GM23338 (cell line): ENCODE measurements at places on chromosomes 13 and 19.
A peak's percentile ranks its signal among the peaks of the same experiment; 100 is the strongest.

DNA sequence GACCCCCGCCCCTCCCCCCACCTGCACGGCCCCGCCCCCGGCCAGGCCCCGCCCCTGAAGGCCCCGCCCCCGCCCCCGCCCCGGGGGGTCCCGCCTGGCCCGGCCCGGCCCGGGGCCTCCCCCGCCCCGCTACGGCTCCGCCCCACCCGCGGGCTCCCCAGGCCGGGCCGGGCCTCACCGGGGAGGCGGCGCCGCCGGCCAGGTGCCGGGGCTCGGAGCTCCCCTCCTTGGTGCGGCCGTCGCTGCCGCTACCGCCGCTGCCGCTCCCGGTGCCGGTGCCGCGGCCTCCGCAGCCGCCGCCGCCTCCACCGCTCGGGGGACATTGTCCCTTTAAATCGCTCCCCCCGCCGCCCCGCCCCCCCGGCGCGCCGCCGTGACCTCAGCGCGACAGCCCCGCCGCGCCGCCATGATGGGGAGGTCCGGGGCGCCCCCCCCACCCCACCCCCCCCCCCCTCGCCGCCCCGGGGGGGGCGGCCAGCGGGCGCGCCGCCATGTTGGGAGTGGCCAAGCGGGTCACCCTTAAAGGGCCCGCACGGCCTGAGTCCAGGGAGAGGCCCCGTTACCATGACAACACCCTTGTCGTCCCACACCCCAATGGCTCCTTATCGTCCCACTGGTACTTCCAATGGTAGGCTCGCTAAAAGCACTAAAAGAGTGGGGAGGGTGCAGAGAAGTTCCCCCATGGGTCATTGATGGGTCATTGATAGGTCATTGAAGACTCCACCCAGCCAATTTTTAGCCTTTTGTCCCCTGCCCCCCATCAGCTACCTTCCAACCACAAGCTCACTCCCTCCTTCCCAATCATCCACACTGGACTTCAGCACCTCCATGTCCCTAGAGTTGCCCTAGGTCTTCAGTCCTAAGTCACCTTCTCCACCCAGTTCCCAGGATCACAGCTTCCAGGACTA lies at the start of gene WIZ:
Gene WIZ (minus strand): TSS at position 337 of the 908 bp plus-strand sequence. CDS start 1,649 bp downstream, outside the sequence.
- H3K36me3 ChIP-seq: no peaks in the 10 kb centered on the region
- DNase-seq: peak; percentile 92
- peak within 1 kb of the TSS; percentile 84 for H3K4me3 ChIP-seq

DNA sequence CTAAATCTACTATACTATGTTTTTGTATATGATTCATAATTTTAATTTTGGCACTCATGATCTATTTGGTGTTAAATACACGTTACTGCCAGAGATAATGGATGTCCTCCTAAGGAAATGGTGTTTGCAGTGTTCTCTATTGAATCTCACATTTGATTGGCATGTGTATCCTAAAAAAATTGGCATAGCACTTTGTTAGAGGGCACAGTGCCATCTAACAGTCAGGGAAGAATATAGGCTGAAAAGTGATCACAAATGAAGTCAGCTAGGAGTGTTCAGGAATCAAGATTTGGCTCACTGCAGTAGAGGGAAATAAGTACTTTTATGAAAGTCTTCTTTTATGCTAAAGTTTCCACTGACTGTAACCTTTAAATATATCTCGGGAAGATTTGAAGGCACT lies 624.6 kb downstream of the GPC6 start:
- DNase-seq: no peak
- no peak overlapping the region for H3K27ac ChIP-seq
- H3K36me3 ChIP-seq: no peaks in the 10 kb centered on the region
- H3K27me3 ChIP-seq: no peaks in the 10 kb centered on the region
- peaks cover 11% of the 10 kb centered on the region; the same call in 1 of the 2 replicates for H3K4me1 ChIP-seq

- no peak for DNase-seq
- no peak overlapping the region for H3K27ac ChIP-seq
- H3K27me3 ChIP-seq: no peaks in the 10 kb centered on the region
- H3K4me3 ChIP-seq: no peak overlapping the region
Measured at GRCh38 chr13:41802684-41803444, 158.0 kb downstream of the VWA8 start.

DNA sequence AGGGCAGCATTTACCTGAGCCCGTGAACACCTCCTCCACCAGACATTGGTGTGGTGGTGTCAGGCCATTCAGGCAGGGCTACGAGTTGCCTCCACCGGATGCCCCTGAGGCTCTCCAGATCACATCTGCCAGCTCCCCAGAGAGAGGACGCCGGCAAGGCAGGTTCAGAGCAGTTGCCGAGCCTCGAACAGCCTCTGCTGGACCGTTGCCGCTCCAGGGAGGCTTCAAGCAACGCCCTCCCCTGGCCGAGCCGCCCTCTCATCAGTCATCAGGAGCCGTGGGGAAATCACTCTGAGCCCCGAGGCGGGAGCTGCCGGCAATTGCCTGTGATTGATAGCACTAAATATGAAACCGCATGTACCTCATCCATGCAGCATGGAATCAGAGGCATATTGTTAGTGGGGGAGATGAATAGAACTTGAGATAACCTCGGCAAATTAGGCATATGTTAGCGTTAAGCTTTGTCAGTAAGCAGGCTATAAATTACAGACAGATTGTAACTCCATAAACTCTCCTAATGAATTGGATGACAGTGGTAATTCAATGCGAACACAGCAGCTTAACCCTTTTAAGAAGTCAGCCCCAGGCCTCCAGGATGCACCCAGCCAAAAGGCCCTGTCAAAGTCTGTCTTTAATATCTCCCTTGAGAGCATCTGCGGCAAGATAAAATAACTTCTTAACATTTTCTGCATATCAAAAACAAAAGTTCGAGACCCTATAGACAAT lies 29.8 kb upstream of the SPACA7 start:
- H3K4me3 ChIP-seq: no peak overlapping the region
- H3K27ac ChIP-seq: no peak overlapping the region
- peak; percentile 53 for DNase-seq
- H3K4me1 ChIP-seq: peaks cover 19% of the 10 kb centered on the region

- no peak overlapping the region for H3K27ac ChIP-seq
- no peaks in the 10 kb centered on the region for H3K27me3 ChIP-seq
- no peak for DNase-seq
Measured at GRCh38 chr13:33109271-33109697, 93.1 kb downstream of the KL start.

- no peak for DNase-seq
- H3K27me3 ChIP-seq: no peaks in the 10 kb centered on the region
- no peaks in the 10 kb centered on the region for H3K4me1 ChIP-seq
- H3K36me3 ChIP-seq: no peaks in the 10 kb centered on the region
- no peak overlapping the region for H3K4me3 ChIP-seq
Measured at GRCh38 chr13:92804346-92804745, 422.3 kb upstream of the GPC6 start.

DNA sequence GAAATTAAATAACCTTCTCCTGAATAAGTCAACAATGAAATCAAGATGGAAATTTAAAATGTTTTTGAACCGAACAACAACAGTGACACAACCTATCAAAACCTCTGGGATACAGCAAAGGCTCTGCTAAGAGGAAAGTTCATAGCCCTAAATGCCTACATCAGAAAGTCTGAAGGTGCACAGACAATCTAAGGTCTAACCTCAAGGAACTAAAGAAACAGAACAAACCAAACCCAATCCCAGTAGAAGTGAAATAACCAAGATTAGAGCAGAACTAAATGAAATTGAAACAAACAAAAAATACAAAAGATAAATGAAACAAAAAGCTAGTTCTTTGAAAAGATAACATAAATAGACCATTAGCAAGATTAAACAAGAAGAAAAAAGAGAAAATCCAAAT lies 9.0 kb downstream of the UGGT2 start:
- no peak for DNase-seq
- no peak overlapping the region for H3K4me3 ChIP-seq
- peaks cover 22% of the 10 kb centered on the region for H3K4me1 ChIP-seq
- no peak overlapping the region for H3K27ac ChIP-seq
- H3K27me3 ChIP-seq: no peaks in the 10 kb centered on the region
- H3K36me3 ChIP-seq: peaks cover 21% of the 10 kb centered on the region

DNA sequence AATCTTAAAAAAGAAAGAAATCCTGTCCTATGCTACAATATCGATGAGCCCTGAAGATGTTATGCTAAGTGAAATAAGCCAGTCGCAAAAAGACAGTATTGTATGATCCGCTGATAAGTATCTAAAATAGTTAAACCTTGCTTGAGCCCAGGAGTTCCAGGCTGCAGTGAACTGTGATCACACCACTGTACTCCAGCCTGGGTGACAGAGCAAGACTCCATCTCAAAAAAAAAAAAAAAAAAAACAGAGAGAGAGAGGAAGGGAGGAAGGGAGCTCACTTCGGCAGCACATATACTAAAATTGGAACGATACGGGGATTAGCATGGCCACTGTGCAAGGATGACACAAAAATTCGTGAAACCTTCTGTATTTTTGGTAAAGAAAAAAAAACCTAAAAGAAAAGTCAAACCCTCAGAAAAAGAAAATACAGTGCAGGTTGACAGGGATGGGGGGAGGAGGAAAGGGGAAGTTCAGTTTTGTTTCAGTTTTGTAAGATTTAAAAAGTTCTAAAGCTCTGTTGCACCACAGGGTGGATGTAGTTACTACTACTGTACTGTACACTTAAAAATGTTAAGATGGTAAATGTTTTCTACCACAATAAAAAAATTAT lies 8.4 kb downstream of the CLASRP start:
- H3K36me3 ChIP-seq: peaks cover 15% of the 10 kb centered on the region; the same call in 1 of the 2 replicates
- peak overlapping the region; percentile 50 for H3K27ac ChIP-seq
- no peak overlapping the region for H3K4me3 ChIP-seq
- no peaks in the 10 kb centered on the region for H3K27me3 ChIP-seq
- no peaks in the 10 kb centered on the region for H3K4me1 ChIP-seq

- no peaks in the 10 kb centered on the region for H3K36me3 ChIP-seq
- H3K27ac ChIP-seq: no peak overlapping the region
- no peaks in the 10 kb centered on the region for H3K27me3 ChIP-seq
- DNase-seq: no peak
- no peak overlapping the region for H3K4me3 ChIP-seq
Measured at GRCh38 chr13:30042891-30043630, 192.6 kb upstream of the UBL3 start.

DNA sequence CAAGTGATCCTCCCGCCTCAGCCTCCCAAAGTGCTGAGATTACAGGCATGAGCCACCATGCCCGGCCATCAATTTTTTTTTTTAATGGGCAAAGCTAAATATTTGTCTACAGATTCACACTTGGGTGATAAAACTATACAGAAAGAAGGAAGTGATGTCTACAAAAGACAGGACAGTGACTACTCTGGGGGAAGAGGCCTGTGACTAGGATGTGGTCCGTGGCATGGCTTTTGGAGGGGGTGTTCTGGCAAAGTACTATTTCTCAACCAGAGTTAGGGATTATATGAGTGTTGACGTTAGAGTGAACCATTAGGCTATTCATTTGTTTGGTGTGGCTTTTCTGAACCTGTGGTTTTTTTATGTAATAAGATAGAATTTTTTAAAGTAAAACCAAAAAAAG lies 42.7 kb downstream of the INSR start:
- no peaks in the 10 kb centered on the region for H3K27me3 ChIP-seq
- no peak for DNase-seq
- no peaks in the 10 kb centered on the region for H3K36me3 ChIP-seq
- no peak overlapping the region for H3K27ac ChIP-seq
- no peaks in the 10 kb centered on the region; the same call in 1 of the 2 replicates for H3K4me1 ChIP-seq

GRCh38 chr19:7701049-7701653 lies 780 bp downstream of the FCER2 start:
- 0 out of 2 replicates have a peak, but pooled peaks cover 4% of the 10 kb centered on the region for H3K4me1 ChIP-seq
- no peak overlapping the region for H3K27ac ChIP-seq

DNA sequence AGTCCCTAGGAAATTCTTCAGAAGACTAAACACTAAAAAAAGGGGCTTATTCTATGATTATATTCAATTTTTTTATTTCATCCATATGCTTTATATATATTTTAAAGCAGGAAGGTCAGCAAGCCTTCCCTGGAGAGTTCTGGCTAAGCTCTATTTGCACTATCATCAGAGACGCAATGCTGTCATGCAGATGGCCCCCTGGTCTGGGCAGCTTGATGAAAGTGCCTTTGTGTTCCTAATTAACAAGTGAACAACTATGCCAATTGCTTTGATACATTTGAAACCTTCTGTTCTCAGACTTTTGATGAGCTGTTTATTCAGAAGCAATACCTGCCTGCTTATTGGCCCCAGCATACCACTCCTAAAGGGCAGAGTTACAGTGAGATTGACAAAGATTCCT lies 1344.6 kb downstream of the OLFM4 start:
- no peaks in the 10 kb centered on the region; the same call in 1 of the 2 replicates for H3K36me3 ChIP-seq
- H3K4me1 ChIP-seq: peaks cover 26% of the 10 kb centered on the region
- peak; percentile 68 for DNase-seq
- H3K27me3 ChIP-seq: no peaks in the 10 kb centered on the region
- no peak overlapping the region for H3K4me3 ChIP-seq
- H3K27ac ChIP-seq: 0 out of 2 replicates have a peak overlapping the region, but pooled peaks have one; percentile 4

- no peaks in the 10 kb centered on the region for H3K27me3 ChIP-seq
- DNase-seq: no peak
- no peaks in the 10 kb centered on the region for H3K36me3 ChIP-seq
Measured at GRCh38 chr13:34435338-34435737, 506.7 kb upstream of the NBEA start.

GRCh38 chr13:98004107-98004506 lies 50.6 kb downstream of the IPO5 start:
- peaks cover 96% of the 10 kb centered on the region for H3K36me3 ChIP-seq
- H3K27me3 ChIP-seq: no peaks in the 10 kb centered on the region
- H3K27ac ChIP-seq: no peak overlapping the region
- no peak overlapping the region for H3K4me3 ChIP-seq

DNA sequence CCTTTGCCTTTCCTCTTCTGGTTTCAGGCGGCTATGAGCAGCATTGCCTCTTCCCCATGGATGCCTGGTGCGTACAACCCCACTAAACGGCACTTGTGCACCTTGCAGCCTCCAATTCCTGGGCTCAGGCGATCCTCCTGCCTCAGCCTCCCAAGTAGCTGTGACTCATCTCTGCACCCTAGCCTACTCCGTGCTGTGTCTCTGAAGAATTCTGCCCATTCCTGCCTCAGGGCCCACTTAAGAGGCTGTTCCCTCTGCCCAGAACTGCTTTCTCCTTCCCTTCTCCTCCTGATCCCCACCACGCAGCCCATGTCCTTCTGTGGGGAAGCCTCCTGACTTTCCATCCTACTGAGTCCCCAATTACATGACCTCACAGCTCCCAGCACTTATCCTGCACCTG lies 142.2 kb upstream of the ZNF507 start:
- no peak overlapping the region for H3K27ac ChIP-seq
- H3K27me3 ChIP-seq: no peaks in the 10 kb centered on the region
- H3K4me1 ChIP-seq: no peaks in the 10 kb centered on the region

- no peak overlapping the region for H3K27ac ChIP-seq
- no peak overlapping the region for H3K4me3 ChIP-seq
- no peaks in the 10 kb centered on the region for H3K27me3 ChIP-seq
- H3K36me3 ChIP-seq: no peaks in the 10 kb centered on the region; the same call in 1 of the 2 replicates
Measured at GRCh38 chr19:23946569-23946968, 31.9 kb downstream of the ZNF726 start.

DNA sequence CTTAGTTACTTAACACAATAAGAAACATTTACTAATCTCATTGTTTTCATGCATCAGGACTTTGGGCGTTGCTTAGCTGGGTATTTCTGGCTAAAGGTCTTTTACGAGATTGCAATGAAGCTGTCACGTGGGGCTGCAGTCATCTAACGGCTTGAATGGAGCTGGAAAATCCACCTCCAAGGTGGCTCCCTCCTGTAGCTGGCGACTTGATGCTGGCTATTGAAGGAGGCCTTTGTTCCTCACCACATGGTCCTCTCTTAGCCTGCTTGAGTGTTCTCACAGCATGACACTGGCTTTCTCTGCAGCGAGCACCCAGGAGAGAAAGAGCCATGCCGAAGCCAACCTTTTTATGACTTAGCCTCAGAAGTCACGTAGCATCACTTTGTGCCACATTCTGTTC lies 92.0 kb downstream of the NHLRC3 start:
- peak; percentile 28 for DNase-seq
- H3K4me3 ChIP-seq: no peak overlapping the region
- H3K27ac ChIP-seq: no peak overlapping the region
- H3K36me3 ChIP-seq: no peaks in the 10 kb centered on the region
- 0 out of 2 replicates have a peak, but pooled peaks cover 7% of the 10 kb centered on the region for H3K4me1 ChIP-seq
- H3K27me3 ChIP-seq: no peaks in the 10 kb centered on the region
